ENCODE measurements at places on chromosomes 1 and 21.

DNA sequence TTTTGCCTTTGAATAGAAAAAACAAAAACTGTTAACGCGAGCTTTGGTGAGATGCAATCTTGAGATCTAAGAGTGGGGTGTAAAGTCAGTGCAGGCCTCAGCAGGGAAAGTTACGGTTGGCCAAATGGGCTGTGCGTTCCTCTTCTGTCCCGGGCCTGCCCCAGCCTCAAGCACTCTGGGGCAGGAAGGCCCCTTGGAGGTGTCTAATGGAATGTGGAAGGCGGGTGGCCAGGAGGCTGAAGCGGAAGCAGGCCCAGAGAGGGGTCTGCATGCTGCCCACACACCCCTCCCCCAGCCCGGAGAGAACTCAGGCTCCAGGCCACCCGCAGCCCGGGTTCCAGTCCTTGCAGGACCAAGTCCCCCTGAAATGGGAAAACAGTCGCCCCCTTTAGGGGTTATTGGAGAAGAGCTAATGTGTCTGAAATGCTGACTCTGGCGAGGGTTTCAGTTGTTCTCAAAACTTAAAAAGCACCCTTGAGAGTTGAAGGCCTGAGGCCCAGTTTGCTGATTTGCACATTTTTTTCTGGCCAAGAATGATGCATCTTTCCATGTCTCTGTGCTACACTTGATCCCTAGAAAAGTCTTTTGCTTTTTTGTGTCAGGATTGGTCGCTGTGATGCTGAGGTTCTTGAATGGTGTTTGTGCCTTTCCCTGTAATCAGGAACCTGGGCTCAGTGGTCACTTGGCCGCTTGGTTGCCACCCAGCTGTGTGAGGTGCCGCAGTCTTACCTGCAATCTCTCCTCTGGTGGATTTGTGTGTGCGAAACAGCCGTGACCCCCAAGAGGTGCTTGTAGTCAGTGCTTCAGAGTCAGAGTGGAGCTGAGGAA lies 2.0 kb downstream of the COL18A1 start:
- no peak for DNase-seq

DNA sequence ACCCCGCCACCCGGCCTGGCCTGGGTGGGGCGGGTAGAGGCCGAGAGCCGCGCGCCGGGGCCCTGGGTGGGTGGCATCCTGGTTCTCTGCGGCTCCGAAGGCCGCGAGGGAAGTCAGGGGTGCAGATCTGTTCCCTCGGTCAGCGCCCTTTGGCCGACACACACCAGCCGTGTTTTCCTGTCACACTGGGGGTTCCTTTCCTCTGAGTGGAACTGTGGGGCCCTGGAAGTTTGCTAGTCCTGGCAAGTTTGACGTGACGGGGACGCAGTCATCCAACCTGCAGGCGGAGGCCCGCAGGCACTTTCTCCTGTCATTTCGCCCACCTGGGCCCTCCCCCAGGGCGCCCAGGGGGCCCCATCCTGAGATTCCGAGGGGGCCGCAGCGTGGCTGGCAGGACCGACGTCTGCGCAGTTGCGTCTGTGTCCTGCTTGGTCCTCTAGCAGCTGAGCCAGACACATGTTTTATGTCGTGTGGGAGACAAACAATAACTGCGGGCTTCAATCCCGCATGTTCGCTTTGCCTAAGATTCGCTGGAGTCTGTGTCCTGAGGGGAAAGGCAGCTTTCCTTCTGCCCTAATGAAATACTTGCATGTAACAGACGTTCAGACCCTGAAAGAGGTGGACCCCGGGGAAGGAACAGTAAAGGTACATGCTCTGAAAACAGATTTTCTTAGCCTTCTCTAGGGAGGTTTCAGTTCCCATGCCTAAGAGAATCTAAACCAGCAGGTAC lies 1.5 kb downstream of the FAM163A start:
- DNase-seq: no peak

- DNase-seq: no peak
These were observed 11.4 kb upstream of the SELE start for GRCh38 chr1:169745015-169745861.

- no peak for DNase-seq
These were observed 34.0 kb downstream of the BACH1 start for GRCh38 chr21:29332461-29333362.

DNA sequence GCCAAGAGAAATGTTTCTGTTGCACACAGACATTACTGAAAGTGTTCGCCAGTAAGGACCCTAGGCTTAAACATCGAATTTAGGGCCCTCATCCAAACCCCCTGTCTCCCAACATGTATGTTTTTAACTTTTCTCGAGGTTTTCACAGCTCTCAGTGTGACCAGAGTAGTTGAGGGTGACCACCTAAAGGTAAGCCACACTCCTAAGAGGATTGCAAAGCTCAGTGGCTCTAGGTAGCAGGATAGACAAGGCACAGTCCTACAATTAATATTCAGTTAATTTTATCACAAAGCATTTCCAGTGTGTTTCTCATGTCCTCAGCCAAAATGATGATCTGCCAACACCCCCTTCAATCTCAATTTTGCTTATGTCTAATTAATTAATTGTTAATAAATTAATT lies 695 bp upstream of the ALG14 start:
- peak; percentile 4 for DNase-seq

GRCh38 chr1:109804660-109805059 lies 40.9 kb upstream of the EPS8L3 start:
- no peak for DNase-seq

- peak; percentile 44 for DNase-seq
These were observed 1.9 kb upstream of the ZFYVE9 start for GRCh38 chr1:52139817-52140540.

DNA sequence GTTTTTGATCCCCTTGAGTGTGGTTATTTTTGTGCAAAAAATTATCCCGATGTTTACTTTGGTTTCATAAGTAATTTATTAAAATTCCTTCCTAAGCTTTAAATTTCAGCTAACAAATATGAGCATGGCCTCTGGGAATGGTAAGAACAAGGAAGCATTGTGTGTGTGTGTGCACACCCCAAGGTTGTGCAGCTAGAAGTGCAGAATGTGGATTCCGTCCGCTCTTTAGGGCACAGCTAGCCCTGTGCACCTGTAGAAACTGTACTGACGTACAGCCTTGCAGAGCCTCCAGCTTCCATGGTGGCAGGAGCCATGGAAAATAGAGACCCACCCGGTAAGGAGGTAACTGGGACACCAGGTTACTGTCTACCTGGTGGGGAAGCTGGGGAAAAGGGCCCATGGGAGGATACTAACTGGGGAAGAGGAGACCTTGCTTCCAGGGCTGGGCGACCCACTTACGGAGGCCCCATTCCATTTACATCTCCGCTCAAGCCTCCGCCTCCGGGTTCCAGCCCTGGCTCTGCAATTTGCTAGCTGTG lies 54.7 kb downstream of the B3GALT5 start:
- DNase-seq: no peak

DNA sequence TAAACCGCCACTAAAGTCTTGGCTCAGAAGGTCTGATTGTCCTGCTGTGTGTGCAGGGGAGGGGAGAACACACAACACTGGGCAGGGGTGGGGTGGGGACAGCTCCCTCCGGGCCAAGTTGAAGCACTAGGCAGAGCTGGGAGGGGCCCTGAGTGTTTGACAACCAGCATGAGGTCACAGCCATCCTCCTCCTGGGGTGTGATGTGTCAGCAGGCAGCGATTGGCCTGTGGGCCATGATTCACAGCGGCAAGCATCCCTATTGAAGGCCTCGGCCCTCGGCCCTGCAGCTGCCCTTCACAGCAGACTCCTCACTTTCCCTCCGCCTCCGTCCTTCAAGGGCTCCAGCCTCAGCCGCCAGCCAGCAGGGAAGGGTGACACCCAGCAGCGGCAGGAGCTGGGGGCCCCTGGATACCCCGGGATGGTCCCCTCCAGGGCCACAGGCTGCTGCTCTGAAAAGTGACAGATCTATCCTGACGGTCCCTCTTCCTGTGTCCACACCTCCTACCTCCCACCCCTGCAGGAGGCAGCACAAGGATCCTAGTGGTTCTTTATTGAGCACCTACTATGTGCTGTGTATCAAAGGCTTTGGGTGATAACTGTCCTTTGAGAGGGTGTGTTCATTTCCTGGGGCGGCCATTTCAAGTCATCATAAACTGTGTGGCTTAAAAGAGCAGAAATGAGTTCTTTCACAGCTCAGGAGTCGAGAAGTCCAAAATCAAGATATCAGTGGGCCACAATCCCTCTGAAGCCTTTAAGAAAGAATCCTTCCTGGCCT lies 66.0 kb upstream of the SLC25A33 start:
- no peak for DNase-seq

DNA sequence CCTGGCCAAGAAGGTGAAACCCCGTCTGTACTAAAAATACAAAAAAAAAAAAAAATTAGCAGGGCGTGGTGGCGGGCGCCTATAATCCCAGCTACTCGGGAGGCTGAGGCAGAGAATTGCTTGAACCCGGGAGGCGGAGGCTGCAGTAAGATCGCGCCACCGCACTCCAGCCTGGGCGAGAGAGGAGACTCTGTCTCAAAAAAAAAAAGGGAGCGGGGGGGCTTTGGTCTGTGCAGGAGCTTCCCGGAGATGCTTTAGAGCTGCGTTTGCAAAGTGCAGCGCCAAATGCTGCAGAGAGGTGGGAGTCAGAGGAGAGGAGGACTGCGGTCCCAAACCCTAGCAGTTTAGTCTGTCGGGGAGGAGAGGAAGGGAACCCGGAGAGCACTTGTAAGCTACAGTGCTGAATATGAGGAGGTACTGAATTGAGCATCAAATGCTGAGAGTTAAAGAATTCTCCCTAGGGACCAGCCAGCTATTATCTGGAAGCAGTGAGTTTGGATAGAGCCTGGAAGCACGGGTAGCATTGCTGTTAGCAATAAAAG lies 569 bp downstream of the FALEC start:
- no peak for DNase-seq

DNA sequence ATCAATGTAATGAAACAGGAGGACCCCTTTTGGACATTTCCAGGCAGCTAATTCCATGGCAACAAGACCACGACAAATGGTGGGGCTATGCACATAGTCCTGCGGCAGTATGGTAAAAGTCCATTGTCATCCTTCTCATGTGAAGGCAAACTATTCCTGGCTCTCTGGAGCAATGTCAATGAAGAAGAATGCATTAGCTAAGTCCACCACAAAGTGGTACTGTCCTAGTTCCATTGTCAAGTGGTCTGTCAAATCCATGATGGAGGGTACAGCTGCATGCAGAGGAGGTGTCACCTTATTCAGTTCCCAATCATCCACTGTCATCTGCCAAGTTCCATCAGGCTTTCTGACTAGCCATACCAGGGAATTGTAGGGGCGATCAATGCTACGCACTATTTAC lies 110.1 kb downstream of the GDAP2 start:
- no peak for DNase-seq

DNA sequence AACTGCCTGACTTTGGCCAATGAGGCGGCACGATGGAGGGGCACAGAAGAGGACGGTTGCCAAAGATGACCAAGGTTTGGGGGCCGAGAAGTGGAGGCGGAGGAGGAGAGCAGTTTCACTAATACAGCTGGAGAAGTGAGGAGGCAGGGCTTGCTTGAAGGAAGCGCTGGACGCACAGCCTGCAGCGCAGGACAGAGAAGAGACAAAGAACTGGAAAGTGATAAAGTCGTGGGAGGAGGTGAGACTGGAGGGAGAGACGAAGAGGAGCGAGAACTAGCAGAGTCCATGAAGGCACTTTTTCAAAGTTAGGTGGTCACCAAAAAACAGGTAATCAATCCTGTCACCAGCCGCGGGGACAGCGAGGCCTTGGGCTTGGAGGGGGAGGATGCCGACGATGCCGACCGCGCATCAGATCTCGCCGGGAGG lies 771 bp downstream of the PACC1 start:
- DNase-seq: no peak

- DNase-seq: no peak
These were observed 678 bp downstream of the LSM10 start for GRCh38 chr1:36397083-36397377.
